ENCODE measurements at places on chromosomes 2 and 18. TPM values are rescaled to one million over a fixed set of nuclear protein-coding genes. Genes with fewer than 3 reads are reported as not detected.

RAX gene
- not detected for total RNA-seq

KLHL30 gene
- total RNA-seq = 0.09 TPM

DNA sequence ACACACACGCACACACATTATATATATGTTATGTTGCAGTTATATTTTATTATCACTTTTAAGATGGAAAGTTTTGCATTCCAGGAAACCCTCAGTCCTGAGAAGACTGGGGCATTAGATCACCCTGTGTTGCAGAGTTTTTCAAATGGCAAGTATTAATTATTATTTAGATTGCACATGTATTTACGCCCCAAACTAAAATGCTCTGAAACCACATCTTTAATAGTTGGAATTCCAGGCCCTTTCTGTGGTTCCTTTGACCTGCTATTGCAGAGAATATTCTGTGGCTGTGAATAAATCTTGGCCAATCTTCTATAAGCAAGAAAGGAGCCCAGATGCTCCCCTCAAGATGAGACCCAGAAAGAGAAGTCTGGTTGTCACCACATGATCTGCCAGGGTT lies 427.0 kb upstream of the TNP1 start:
- H3K4me1 ChIP-seq = peaks cover 25% of the 10 kb centered on the region
- no peaks in the 10 kb centered on the region for H3K36me3 ChIP-seq
- no peak overlapping the region for H3K4me3 ChIP-seq
- H3K27ac ChIP-seq = no peak overlapping the region

CNGA3 gene
- not detected for total RNA-seq

GRCh38 chr2:10141736-10142639 lies 19.4 kb downstream of the RRM2 start:
- H3K36me3 ChIP-seq = no peaks in the 10 kb centered on the region
- no peak for DNase-seq
- H3K27ac ChIP-seq = no peak overlapping the region
- H3K27me3 ChIP-seq = no peaks in the 10 kb centered on the region
- peaks cover 5% of the 10 kb centered on the region for H3K4me1 ChIP-seq
- no peak overlapping the region for H3K4me3 ChIP-seq

- H3K36me3 ChIP-seq = no peaks in the 10 kb centered on the region
- H3K27me3 ChIP-seq = no peaks in the 10 kb centered on the region
- H3K4me1 ChIP-seq = no peaks in the 10 kb centered on the region
- DNase-seq = no peak
These were observed 140.6 kb upstream of the DNMT3A start for GRCh38 chr2:25482341-25482740.

- no peaks in the 10 kb centered on the region for H3K4me1 ChIP-seq
- no peaks in the 10 kb centered on the region for H3K36me3 ChIP-seq
- no peaks in the 10 kb centered on the region for H3K27me3 ChIP-seq
- no peak overlapping the region for H3K4me3 ChIP-seq
- no peak overlapping the region for H3K27ac ChIP-seq
These were observed 1354.6 kb upstream of the NRXN1 start for GRCh38 chr2:52386433-52387030.

DNA sequence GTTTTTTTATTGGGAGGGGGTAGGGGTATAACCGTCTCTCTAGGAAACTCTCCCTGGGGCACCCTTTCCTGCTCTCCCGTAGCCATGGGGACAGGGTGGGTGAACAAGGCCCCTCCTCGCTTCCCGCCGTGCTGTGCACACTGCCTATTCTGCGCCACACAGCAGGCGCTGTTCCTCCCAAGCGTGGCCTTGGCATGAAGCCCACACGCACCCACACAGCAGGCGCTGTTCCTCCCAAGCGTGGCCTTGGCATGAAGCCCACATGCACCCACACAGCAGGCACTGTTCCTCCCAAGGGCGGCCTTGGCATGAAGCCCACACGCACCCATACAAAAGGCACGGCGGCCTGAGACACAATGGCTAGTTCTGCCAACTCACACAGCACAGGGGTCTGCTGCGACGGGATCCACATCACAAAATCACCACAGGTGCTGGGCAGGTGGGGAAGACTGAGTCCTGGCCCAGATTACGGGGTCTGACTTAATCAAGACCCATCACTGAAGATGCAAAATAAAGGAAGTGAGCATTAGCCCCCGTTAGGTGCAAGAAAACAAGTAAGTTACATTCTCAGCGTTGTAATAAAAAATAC lies 46.6 kb upstream of the TPO start:
- no peak overlapping the region for H3K4me3 ChIP-seq
- no peaks in the 10 kb centered on the region for H3K27me3 ChIP-seq
- no peaks in the 10 kb centered on the region for H3K36me3 ChIP-seq
- no peak for DNase-seq

DNA sequence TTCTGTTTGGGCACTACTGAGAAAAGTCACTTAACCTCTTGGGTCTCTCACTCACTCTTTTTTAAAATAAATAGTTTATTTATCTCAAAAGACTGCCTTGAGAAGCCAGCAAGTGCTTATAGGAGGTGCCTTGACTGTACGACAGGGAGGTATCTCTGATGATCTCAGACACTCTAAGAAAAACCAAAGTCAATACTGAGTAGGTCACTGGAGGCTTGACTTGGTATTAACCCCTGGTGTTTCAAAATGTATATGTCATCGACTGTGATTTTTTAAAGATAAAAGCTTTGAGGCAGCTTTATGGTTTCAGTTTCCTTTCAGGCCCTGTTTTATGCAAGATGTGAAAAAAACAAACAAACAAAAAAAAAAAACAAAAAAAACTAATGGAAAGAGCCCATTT lies 33.7 kb downstream of the MREG start:
- no peaks in the 10 kb centered on the region for H3K4me1 ChIP-seq
- H3K4me3 ChIP-seq = no peak overlapping the region
- no peaks in the 10 kb centered on the region for H3K27me3 ChIP-seq
- peak overlapping the region; percentile 58 for H3K27ac ChIP-seq
- no peak for DNase-seq

STPG4 gene
- not detected for total RNA-seq

DNA sequence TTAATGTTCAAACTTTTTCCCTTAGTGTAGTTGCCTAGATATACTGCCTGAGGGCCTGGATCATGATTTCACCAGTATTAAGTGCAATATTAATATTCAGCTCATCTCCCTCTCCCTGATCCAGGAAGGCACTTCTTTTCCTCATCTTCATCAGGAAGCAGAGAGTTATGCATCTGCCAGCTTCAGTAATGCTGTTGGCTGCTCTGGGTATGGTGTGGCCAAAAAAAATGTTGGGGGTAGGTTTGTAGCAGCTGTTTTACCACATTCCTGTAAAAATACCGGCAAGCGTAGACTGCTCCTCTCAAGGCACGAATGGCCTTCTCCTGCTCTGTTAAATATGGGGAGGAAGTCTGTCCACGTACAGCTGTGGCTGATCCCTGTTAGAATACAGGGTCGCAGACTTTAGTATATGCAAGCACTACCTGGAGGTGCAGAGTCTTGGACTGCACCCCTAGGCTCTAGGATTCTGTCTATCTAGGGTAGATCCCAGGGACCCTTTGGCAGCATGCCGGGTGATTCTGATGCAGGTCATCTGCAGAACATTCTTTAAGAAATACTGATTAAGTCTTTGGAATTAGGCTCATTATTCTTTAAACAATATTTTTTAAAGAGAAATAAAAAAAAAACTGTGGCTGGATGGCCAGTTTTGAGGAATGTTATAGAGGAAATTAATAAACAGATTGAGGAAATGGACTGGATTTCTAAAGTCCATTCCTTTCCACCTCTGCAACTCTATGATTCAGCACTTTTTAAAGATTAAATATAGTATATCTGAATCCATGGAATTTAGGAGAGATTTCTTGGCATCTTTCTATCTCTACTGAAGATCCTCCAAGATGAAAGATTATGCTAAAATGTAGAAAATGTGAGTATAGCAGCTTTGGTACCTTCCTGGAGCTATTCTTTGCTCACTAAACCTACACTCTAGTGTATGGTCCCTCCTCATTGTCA lies 21.0 kb upstream of the GLS start:
- H3K27me3 ChIP-seq = no peaks in the 10 kb centered on the region
- no peaks in the 10 kb centered on the region for H3K4me1 ChIP-seq
- no peak for DNase-seq
- H3K36me3 ChIP-seq = no peaks in the 10 kb centered on the region
- H3K27ac ChIP-seq = no peak overlapping the region

UGT1A3 gene
- total RNA-seq = 2.8 TPM

MCFD2 gene
- total RNA-seq = 55.8 TPM

RESP18 gene
- total RNA-seq = not detected

DNA sequence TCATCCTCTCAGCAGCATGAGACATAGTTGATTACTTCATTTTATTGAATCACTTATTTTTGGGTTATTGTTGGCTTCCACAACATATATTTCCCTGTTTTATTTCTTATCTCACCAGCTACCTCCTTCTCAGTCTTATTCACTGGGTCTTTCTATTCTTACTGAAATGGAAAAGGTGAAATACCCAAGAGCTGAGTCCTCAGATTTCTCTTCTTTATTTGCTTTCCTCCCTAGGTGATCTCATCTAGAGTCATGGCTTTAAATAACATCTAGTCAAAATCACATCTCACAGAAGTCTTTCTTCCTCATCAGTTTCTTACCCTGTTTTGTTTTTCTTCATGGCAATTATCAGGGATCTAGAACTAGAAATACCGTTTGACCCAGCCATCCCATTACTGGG lies 105.0 kb upstream of the RBBP8 start:
- peak overlapping the region; percentile 54 for H3K27ac ChIP-seq
- no peak for DNase-seq
- H3K27me3 ChIP-seq = no peaks in the 10 kb centered on the region
- H3K4me1 ChIP-seq = no peaks in the 10 kb centered on the region

GRCh38 chr2:28583899-28584553 lies 88.2 kb downstream of the PLB1 start:
- H3K27me3 ChIP-seq = no peaks in the 10 kb centered on the region
- peak overlapping the region; percentile 74 for H3K27ac ChIP-seq
- no peak overlapping the region for H3K4me3 ChIP-seq
- peaks cover 17% of the 10 kb centered on the region for H3K4me1 ChIP-seq

- H3K27ac ChIP-seq = no peak overlapping the region
- no peaks in the 10 kb centered on the region for H3K27me3 ChIP-seq
- no peaks in the 10 kb centered on the region for H3K36me3 ChIP-seq
- no peak for DNase-seq
These were observed 123.1 kb upstream of the XIRP2 start for GRCh38 chr2:166765141-166765540.

REG3A gene
- not detected for total RNA-seq

- no peaks in the 10 kb centered on the region for H3K36me3 ChIP-seq
- H3K4me1 ChIP-seq = peaks cover 35% of the 10 kb centered on the region
- no peak for DNase-seq
- peak overlapping the region; percentile 93 for H3K4me3 ChIP-seq
- H3K27ac ChIP-seq = peak overlapping the region; percentile 90
These were observed 1.3 kb upstream of the TBC1D8 start for GRCh38 chr2:101152272-101153076.
